MCF 10A (cell line): ENCODE measurements at places on chromosomes 1 and 21.

GRCh38 chr21:42433946-42434551, 30.3 kb downstream of the UBASH3A start:
- DNase-seq: peak; percentile 16

DNA sequence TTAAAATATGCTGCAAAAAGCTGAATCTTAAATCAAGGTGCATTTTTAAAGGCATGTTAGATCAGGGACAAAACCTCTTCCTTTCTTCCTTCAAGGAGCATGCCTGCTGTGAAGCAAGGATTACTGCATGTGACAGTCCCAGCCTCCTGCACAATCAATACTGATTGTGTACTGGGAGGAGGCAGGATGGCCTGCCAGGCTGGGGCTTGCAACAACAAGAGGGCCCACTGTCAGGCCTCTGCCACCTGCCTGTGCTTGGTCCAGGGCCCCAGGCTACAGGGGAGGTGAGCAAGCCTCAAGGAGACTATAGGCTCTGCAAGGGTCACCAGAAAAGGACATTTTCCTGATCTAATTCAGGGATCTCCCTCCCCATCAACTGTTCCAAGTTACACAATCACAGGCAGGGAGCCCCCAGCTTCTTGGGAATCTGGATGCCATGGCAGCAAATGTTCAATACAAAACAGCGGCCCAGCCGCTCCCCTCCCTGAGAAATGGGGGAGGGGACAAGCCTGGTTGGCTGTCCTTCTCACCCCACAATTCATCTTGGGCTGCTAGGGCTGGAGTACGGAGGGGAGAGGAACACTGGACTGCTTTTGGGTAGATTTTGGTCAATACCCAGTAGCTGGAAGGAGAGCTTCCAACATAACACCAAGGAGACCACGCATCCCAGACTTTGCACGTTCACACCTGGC, 76.7 kb downstream of the SSBP3 start:
- no peak for DNase-seq

- DNase-seq: no peak
These were observed 66.2 kb downstream of the S1PR1 start for GRCh38 chr1:101302831-101303511.

DNA sequence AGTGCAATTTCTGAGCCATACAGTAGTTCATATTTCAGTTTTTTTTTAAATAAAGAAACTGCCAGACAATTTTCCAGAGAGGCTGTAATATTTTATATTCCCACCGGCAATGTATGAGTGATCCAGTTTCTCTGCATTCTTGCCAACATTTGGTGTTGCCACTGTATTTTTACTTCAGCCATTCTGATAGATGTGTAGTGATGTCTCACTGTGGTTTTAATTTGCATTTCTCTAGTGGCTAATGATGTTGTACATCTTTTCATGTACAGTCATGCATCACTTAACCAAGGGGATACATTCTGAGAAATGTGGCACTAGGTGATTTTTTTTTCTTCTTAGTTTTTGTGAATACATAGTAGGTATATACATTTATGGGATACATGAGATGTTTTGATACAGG, 99.6 kb downstream of the CENPF start:
- no peak for DNase-seq

GRCh38 chr1:114008480-114008941, 29.2 kb downstream of the OLFML3 start:
- DNase-seq: no peak

GRCh38 chr1:248243204-248243603, 12.0 kb downstream of the OR2M4 start:
- DNase-seq: peak; percentile 67

DNA sequence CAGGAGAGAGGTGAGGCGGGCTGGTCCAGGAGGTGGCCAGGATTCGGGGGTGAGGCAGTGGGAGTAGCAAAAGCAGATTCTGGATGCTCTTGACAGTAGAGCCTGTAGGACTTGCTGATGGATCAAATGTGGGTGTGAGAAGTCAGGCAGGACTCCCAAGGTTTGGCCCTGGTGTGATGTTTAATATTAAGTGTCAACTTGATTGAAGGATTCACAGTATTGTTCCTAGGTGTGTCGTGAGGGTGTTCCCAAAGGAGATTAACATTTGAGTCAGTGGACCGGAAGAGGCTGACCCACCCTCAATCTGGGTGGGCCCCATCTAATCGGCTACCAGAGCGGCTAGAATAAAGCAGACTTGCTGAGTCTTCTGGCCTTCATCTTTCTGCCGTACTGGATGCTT, 6.8 kb upstream of the RAB4A start:
- no peak for DNase-seq

DNA sequence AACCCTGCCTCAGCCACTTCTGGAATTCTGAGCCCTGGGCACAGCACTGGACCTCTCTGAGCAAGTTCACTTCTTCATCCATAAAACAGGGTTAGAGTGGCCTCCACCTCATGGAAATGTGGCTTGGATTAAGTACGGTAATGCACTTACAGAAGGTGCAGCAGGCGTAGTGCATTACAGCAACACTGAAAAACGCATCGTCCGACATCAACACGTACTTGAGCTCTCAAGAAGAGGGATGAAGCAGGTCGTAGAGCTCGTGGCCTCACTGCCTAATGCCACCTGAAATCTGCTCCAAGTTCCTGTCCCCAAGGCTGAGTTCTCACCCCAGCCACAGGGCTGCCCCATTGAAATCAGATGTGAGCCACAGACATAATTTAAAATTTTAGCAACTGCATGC, 650.1 kb downstream of the NPHP4 start:
- DNase-seq: no peak

DNA sequence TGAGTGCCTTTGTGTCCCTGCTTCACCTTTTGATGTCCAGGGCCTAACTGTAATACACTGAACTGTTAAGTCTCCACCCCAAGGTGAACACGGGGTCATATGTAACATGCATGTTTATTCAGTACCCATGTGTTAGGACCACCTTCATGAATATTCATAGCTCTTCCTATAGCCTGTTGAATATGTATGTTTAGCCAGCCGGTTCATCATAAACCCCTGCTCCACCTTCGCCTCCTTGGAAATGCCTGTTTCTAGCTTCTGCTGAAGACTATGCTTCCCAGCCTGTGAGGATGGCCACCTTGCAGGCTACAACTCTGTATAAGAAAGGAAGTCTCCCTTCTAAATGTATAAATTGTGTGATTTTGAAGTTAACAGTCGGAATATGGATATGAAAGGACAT, 69.3 kb downstream of the C1orf94 start:
- DNase-seq: no peak

DNA sequence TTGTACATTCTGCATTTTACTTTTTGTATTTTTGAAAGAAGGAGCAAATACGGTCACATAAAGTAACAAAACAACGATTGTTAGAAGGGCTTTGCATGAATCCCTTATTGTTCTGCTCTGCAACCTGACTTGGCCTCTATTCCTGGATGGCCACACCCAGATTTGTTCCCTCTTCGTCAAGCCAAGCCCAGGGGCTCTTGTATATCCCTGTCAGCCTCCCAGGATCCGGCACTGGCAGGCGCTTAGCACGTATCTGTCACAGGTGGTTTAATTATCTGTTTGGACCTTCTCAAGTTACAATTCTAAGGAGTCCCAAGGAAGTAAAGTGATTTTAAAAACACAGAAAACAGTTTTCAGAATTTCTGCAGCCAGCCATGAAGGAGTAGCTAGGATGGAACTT, 28.0 kb downstream of the CRYAA start:
- peak; percentile 93 for DNase-seq

DNA sequence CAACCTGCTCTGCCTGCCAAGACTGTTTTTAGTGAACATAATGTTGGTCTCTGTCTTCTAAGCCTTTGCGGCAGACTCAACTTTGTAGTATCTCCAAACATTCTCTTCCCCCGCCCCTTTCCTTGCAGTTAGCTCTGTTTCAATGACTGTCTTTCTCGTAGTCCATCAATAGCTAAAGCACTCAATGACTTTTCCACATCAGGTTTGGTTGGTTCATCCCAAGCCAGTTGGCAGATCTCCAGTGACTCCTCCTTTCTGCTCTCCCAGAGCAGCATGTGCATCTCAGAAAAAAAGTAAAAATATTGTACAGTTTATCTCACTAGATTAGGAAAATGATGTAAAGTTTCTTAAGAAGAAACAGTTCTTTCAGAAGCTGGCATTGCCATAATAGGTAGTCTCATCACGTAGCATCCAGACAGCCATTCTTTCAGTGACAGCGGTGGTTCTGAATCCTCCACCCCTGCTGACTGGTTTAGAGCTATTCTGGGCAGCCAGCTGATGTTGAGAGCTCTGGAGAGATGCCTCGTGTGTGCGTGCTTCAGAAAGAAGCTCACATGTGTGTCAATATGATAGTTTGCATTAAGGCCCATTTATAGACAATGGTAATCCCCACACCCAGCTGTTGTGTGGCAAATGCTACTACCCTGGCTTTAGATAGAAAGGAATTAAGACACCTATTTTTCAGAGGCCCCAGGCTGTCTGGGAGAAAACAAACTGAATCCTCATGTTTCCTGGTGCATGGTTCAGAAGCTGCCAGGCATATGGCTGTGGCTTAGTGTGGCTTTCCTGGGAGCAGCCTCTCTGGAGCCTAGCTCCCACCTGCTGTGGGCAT, 53.2 kb downstream of the CNN3 start:
- DNase-seq: no peak

GRCh38 chr1:50270926-50271325, 152.3 kb downstream of the DMRTA2 start:
- DNase-seq: no peak

GRCh38 chr1:215277532-215277931, 195.0 kb downstream of the KCNK2 start:
- DNase-seq: peak; percentile 73

DNA sequence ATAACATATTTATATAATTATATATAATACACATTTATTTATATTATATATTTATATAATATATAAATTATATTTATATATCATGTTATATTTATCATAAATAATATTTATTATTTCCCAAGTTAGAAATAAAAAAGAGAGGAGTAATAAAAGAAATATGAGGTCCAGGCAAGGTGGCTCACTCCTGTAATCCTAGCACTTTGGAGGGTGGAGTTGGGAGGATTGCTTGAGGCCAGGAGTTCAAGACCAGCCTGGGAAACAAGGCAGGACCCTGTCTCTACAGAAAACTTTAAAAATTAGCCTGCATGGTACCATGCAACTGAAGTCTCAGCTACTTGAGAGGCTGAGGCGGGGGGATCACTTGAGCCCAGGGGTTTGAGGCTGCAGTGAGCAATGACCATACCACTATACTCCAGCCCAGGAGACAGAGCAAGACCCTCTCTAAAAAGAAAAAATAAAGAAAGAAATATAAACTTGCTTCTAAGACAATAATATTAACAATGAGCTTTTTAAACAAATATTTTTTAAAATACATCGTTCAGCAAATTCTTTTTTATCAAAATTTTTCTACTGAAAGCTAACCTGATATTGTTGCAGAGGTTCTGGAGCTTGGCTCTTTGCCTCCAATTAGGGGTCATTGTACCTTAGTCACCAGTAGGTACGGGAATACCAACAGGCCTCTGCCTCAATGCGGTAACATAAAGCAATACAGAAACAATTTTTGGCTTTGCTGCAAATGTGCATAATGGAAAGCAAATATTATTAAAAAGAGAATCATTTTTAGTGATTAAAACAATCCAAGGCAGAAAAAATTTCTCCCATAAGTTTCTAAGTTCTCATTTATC, 290.0 kb downstream of the SETD4 start:
- DNase-seq: no peak

DNA sequence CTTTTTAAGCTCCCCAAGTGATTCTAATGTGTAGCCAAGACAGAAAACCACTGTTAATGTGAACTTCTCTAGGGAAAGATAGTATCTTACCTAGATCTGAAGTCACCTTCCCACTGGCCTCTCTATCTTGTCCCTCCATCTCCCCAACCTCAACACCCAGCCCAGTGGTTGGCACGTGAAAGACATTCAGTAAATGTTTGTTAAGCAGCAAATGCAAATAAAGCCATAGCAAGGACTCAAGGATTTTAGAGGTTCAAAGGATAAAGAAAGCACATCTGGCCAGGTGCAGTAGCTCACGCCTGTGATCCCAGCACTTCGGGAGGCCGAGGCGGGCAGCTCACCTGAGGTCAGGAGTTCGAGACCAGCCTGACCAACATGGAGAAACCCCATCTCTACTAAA, 9.8 kb downstream of the CLCC1 start:
- no peak for DNase-seq

DNA sequence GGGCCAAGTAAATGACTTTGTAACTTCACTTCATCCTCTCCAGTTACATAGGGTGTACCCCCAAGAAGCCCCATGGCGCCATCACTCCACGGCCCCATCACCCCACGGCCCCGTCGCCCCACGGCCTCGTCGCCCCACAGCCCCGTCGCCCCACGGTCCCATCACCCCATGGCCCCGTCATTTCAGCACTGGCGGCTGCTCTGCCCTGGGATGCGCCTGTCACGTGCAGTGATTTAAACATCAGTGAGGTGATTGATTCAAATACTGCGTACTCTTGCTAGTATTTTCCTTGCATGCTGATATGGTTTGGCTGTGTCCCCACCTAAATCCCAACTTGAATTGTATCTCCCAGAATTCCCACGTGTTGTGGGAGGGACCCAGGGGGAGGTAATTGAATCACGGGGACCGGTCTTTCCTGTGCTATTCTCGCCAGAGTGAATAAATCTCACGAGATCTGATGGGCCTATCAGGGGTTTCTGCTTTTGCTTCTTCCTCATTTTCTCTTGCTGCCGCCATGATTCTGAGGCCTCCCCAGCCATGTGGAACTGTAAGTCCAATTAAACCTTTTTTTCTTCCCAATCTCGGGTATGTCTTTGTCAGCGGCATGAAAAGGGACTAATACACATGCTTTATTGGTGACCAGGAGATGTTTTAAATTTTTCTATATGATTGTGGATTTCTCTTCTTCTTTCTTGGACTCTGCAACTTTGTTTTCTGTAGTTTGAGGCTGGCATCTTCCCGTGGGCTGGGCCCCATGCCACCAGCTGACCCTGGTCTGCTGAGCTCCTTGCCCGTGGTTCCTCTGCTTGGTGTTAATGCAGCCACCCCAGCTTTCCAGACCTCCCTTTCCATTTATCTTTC, 50.1 kb upstream of the PCBP3 start:
- DNase-seq: no peak

GRCh38 chr1:227707846-227708245, 27.3 kb downstream of the JMJD4 start:
- DNase-seq: no peak

- peak; percentile 79 for DNase-seq
These were observed at the start of the genes AMPD2 and GNAT2 for GRCh38 chr1:109619576-109620400. AMPD2 (plus strand) TSS chr1:109619837; CDS start chr1:109621176, 1,339 bp downstream. GNAT2 (minus strand) TSS chr1:109619616; CDS start chr1:109612870, 6,746 bp downstream.

DNA sequence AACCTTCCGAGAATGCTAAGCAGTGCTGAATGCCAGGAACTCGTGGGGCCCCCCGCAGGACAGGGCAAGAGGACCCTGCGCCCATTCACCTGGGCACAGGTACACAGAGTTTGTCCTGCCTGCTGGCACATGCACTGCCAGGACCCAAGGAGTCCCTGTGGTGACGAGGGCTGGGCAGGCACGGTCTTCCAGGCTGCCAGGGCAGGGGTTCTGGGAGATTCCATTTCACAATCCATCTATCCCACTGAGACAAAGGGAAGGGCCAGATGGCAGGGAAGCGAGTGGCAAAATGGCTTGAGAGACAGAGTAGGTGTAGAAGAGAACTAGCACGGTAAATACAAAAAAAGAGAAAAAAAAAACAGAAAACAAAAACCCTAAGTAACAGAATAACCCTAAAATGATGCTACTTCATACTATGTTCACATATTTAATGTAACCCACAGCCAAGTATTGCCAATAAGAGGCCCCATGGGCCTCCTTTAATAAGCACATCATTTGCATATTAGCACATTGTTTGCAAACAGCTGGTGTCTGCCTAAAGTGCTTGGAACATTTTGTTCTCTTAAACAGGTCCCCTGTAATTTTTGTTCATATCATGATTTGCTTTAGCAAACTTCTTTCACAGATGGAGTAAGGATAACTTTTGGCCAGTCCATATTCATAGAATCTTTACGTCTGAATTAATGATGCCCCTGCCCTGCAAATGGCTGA, 83.8 kb downstream of the STUM start:
- no peak for DNase-seq

GRCh38 chr1:26188477-26188876, 1.9 kb upstream of the CATSPER4 start:
- no peak for DNase-seq
